ENCODE measurements at places on chromosomes 13 and 19. TPM values are rescaled to one million over a fixed set of nuclear protein-coding genes. Genes with fewer than 3 reads are reported as not detected.

Gene ZIC5
- polyA plus RNA-seq, result not detected

GRCh38 chr19:12949363-12950283 lies 4.0 kb downstream of the RAD23A start:
- no peak overlapping the region for H3K4me3 ChIP-seq
- no peak overlapping the region for H3K27ac ChIP-seq
- peaks cover 17% of the 10 kb centered on the region for H3K36me3 ChIP-seq
- H3K27me3 ChIP-seq, result no peaks in the 10 kb centered on the region
- DNase-seq, result no peak

DNA sequence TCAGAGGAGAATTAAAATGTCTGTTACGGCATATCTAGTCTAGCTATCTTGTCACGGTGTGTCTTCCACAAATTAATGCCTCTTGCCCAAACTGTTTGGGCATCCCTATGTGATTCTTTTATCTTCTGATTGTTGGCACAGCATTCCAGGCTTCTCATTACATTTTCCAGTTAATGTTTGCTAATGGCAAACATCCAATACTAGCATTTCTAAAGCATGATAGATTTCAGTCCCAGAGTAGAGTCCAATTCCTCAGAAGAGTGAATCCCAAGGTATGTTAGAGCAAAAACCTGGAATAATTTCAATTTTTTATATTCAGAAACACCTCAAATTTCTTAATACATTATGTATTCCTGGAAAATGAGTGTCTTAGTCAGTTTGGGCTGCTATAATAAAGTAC lies 684.5 kb upstream of the SLITRK1 start:
- no peaks in the 10 kb centered on the region for H3K36me3 ChIP-seq
- H3K27ac ChIP-seq, result no peak overlapping the region
- H3K4me3 ChIP-seq, result no peak overlapping the region
- no peak for DNase-seq
- no peaks in the 10 kb centered on the region for H3K4me1 ChIP-seq

Gene PRTN3
- not detected for polyA plus RNA-seq

Gene PRODH2
- polyA plus RNA-seq, result not detected

GRCh38 chr19:50968716-50969412 lies 527 bp downstream of the KLK6 start:
- H3K27ac ChIP-seq, result no peak overlapping the region
- no peak for DNase-seq
- H3K4me1 ChIP-seq, result no peaks in the 10 kb centered on the region
- peaks cover 61% of the 10 kb centered on the region for H3K27me3 ChIP-seq
- no peak overlapping the region for H3K4me3 ChIP-seq

Gene PNMA8A
- not detected for polyA plus RNA-seq

GRCh38 chr13:51797664-51798488 lies 6.1 kb downstream of the DHRS12 start:
- no peak overlapping the region for H3K4me3 ChIP-seq
- peak; percentile 44 for DNase-seq
- H3K27ac ChIP-seq, result peak overlapping the region; percentile 69
- no peaks in the 10 kb centered on the region for H3K36me3 ChIP-seq

DNA sequence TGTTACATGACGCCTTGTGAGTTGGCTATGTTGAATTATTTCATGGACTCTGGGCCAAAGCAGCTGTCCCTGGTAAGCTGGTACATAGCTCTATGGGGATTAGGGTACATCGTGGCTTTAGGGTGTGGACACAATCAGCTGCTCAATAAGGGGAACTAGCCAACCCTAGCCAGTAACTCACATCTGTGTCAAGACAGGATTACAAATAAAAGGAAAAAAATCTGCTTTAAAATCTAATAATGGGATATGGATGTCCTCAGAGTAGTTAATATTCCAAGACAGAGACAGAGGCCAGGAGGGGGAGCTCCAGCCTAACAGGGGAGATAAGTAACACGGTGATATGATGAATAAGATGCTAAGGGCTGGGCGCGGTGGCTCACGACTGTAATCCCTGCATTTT lies 21.1 kb upstream of the ZNF766 start:
- peak; percentile 35 for DNase-seq
- no peak overlapping the region for H3K27ac ChIP-seq
- no peaks in the 10 kb centered on the region for H3K36me3 ChIP-seq
- no peaks in the 10 kb centered on the region for H3K27me3 ChIP-seq
- H3K4me3 ChIP-seq, result no peak overlapping the region
- no peaks in the 10 kb centered on the region for H3K4me1 ChIP-seq

DNA sequence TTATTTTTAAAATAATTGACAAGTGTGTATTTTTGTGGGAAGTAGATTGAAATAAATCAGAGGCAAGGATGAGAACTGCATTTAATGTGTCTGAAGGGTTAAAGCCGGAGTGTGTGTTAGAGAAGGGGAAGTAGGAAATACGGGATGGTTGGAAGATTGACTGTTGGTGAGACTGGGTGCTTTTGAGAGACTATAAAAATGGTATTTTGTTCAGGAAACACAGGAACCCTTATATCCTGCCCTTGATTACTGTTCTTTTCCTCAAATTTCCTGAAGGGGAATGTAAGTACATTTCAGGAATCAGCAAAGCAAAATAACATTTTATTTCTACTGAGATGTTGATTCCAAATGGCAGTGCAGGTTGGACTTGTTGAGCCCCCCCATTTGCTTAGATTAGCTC lies 15.1 kb downstream of the IFT88 start:
- H3K4me1 ChIP-seq, result no peaks in the 10 kb centered on the region
- peak overlapping the region; percentile 74 for H3K27ac ChIP-seq
- no peaks in the 10 kb centered on the region for H3K27me3 ChIP-seq
- H3K36me3 ChIP-seq, result peaks cover 45% of the 10 kb centered on the region

GRCh38 chr13:20132052-20132634 lies 28.7 kb downstream of the GJA3 start:
- no peaks in the 10 kb centered on the region for H3K4me1 ChIP-seq
- no peaks in the 10 kb centered on the region for H3K27me3 ChIP-seq
- no peak overlapping the region for H3K27ac ChIP-seq
- H3K36me3 ChIP-seq, result no peaks in the 10 kb centered on the region
- no peak overlapping the region for H3K4me3 ChIP-seq
- DNase-seq, result no peak

Gene SHANK1
- polyA plus RNA-seq, result not detected

Gene NCR1
- polyA plus RNA-seq, result not detected

Gene ZNF665
- polyA plus RNA-seq, result 36.9 TPM

Gene KLK15
- polyA plus RNA-seq, result not detected

- no peaks in the 10 kb centered on the region for H3K27me3 ChIP-seq
- H3K4me3 ChIP-seq, result peak overlapping the region; percentile 72
- DNase-seq, result no peak
- H3K4me1 ChIP-seq, result peaks cover 77% of the 10 kb centered on the region
- peak overlapping the region; percentile 80 for H3K27ac ChIP-seq
Measured at GRCh38 chr13:40429706-40430545, 236.5 kb downstream of the FOXO1 start.

Gene S1PR5
- polyA plus RNA-seq, result 0.96 TPM

Gene ANKRD24
- not detected for polyA plus RNA-seq

DNA sequence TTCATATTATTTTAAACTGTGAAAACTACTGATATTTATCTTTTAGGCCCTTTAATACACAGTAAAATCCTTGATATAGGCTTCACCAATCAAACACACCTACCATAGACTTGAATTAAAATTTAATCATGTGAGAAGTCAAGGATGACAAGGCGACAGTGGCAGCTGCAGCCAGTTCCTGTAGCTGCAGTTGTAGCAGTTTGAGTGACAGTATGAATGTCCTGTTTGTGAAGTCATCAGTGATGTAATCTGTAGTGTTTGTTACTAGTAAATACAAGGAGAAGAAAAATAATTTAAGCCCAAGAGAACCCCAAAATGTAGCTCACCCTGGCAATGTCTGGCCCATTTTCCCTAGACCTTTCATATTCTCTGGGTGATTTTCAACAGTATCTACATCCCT lies 897.0 kb downstream of the SLITRK6 start:
- no peak for DNase-seq
- peaks cover 3% of the 10 kb centered on the region for H3K36me3 ChIP-seq
- H3K4me1 ChIP-seq, result peaks cover 8% of the 10 kb centered on the region
- H3K27ac ChIP-seq, result no peak overlapping the region

GRCh38 chr19:34431681-34432402 lies 3.7 kb downstream of the UBA2 start:
- DNase-seq, result no peak
- no peak overlapping the region for H3K27ac ChIP-seq
- H3K27me3 ChIP-seq, result no peaks in the 10 kb centered on the region
- H3K36me3 ChIP-seq, result peaks cover 8% of the 10 kb centered on the region
- no peak overlapping the region for H3K4me3 ChIP-seq
- H3K4me1 ChIP-seq, result peaks cover 26% of the 10 kb centered on the region

DNA sequence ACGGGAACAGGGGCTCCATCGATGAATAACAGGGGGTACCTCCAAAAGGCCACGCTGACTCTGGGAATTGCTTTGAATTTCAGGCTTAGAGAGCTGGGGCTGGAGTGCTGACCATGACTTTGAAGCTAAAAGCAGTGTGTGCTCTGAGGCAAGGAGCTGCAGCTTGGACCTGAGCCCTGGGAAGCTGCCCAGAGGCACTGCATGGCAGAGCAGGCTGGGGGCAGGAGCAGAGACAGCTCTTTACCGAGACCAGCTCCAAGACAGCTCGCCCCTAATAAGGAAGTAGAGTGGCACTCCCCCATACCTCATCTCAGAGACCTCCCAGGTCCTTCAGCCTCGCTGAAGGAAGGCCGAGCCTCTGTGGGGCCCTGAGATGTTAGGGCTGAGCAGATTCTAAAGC lies 200.2 kb downstream of the COL4A1 start:
- H3K4me3 ChIP-seq, result no peak overlapping the region
- no peaks in the 10 kb centered on the region for H3K4me1 ChIP-seq
- no peak for DNase-seq
- no peaks in the 10 kb centered on the region for H3K27me3 ChIP-seq

- H3K4me1 ChIP-seq, result peaks cover 18% of the 10 kb centered on the region
- H3K27me3 ChIP-seq, result no peaks in the 10 kb centered on the region
- peaks cover 6% of the 10 kb centered on the region for H3K36me3 ChIP-seq
- H3K27ac ChIP-seq, result no peak overlapping the region
Measured at GRCh38 chr19:3494051-3494450, 6.4 kb downstream of the DOHH start.

DNA sequence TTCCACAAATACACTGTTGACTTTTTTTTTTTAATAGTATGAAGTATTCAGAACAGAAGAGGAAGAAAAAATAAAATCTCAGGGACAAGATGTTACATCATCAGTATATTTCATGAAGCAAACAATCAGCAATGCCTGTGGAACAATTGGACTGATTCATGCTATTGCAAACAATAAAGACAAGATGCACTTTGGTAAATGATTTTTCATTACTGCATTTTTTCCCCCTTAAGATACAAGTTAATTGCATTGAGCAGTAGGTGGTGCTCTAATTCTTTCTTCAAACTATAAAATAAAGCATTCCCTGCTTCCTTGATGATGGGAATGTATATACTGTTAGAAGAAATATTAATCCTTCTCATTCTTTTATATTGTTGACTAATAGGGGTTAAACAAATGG lies 17.1 kb downstream of the UCHL3 start:
- H3K4me1 ChIP-seq, result no peaks in the 10 kb centered on the region
- H3K4me3 ChIP-seq, result no peak overlapping the region
- no peak overlapping the region for H3K27ac ChIP-seq

DNA sequence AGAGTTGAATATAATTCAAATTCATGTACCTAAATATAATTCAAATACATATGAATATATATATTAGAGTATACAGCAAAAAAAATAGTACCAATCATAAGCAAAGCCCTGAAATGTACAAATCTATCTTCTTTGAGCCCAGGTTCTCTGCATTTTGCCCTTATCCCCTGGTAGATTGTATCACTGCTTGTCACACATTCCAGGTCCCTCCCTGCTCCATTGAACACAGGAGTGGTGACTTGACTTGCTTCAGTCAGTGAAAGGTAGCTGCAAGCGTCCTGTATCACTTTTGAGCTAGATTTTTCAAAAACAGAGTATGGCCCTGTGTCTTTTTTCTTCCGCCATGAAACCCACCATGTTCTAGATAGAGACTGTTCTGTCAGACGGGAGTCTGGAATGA lies 369.4 kb downstream of the LIG4 start:
- no peaks in the 10 kb centered on the region for H3K27me3 ChIP-seq
- DNase-seq, result no peak
- no peaks in the 10 kb centered on the region for H3K36me3 ChIP-seq
- H3K4me3 ChIP-seq, result no peak overlapping the region

All from naive B cell (primary cell).